ENCODE measurements at places on chromosomes 13 and 19.

DNA sequence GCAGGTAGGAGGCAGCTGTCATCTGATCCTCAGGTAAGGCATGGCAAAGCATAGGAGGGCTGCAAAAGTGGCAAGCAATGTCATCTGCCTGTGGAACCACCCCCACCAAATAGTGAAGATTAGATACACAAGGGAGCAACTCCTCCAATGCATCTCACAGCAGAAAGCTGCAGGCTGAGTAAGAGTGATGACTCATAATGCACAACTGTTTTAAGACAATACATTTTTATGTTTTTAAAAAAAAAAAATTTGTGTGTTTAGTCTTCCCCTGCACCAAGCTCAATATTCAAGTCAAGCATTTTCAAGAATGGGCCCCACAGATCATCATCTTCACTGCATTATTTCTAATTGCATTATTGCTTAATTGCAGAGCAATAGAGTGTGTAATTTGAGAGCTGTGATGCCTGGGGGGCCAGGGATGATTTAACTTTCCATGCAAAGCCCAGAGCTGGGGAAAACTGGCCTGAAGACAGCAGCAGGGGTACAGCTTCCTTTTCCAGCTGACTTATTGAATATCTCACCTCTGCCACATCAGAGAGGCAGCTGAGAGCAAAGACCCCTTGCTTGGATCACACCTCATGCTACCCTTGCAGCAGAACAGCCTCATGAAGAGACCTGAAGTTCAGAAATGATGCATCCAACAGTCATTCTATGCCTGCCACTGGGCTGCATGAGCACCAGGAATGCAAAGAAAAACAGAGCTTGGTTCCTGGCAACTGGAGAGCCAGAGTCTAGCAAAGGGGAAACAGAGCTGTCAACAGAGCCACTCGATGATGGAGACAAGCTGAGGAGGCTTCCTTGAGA is 22.7 kb upstream of the POP4 start:
- no peak for DNase-seq

- DNase-seq = peak; percentile 95
Observed at GRCh38 chr19:14536926-14537692, 7.7 kb downstream of the TECR start.

DNA sequence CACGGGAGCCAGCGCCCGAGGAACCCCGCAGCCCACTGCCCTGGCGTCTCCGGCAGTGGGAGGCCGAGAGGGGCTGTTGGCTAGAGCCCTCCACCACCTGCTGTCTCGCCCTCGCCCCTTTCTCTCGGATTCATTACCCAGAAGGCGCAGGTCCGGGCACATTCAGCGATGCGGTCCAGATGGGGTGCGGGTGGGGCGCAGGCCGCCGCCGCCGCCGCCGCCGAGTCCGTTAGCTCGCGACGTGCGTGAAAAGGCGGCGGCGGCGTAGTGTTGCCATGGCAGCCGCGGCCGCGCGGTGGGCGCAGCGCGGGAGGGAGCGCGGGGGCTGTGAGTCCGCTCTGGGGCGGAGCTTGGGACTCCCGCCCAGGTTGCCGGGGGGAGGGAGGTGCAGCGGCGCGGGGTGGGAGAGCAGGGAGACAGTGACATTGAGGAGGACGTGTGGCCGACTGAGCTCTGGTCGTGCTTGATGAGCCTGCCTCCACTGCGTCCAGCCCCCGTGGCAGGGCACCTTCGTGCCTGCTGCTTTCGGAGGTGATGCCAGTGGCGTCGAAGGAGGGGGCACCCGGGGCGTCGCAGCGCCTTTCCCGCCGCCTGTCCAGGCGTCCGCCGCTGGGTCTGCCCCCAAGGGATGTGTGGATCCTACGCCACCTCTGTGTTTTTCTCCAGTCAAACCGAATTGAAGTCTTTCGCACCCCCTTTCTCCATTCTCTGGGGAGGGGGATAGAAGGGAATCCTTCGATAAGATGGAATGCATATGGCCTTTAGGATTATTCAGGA is at the start of gene KATNAL1:
KATNAL1 (minus strand) TSS at position 358 of the 777 bp plus-strand sequence. CDS start 23,774 bp downstream, outside the sequence.
- peak; percentile 86 for DNase-seq

- DNase-seq = no peak
Observed at GRCh38 chr13:83829810-83830209, 52.5 kb downstream of the SLITRK1 start.

DNA sequence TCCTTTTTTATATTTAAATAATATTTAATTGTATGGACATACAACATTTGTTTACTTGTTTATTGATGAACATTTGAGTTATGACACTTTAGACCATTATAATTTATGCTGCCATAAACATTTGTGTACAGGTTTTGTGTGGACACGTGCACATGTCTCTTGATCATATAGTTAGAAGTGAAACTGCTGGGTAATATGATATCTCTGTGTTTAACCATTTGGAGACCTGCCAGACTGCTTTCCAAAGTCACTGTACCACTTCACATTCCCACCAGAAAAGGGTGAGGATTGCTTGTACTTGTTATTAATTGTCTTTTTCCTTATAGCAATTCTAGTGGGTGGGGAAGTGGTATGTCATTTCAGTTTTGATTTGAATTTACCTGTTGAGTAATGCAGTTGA is 145.6 kb upstream of the KLHL1 start:
- DNase-seq = no peak

- DNase-seq = no peak
Observed at GRCh38 chr19:28864577-28865042, 348.3 kb downstream of the UQCRFS1 start.

GRCh38 chr19:42468273-42468796 is 25.6 kb upstream of the CXCL17 start:
- DNase-seq = no peak

- DNase-seq = peak; percentile 63
Observed at GRCh38 chr19:8484331-8484894, 18.0 kb downstream of the PRAM1 start.

GRCh38 chr13:109738298-109738746 is 48.1 kb downstream of the IRS2 start:
- no peak for DNase-seq

DNA sequence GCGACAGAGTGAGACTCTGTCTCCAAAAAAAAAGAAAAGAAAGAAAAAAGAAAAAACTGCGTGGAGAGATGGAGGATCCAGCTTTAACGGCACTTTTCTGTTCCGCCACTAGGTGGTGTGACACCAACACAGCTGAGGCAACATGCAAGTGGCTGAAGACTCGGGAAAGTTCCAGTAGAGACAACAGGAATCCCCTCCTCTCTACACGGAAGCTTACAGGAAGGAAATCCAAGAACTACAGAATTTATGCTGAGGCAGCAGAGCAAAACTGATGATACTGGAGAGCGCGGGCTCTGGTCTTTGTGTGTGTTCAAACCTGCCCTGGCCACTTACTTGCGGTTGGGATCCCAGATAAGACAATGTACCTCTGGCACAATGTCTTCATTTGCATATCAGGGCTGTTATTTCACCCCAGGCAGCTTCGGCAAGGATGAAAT is 9.9 kb downstream of the RANBP3 start:
- DNase-seq = peak; percentile 80

- no peak for DNase-seq
Observed at GRCh38 chr19:4772566-4772965, 19.0 kb upstream of the FEM1A start.

GRCh38 chr19:7751157-7751783 is 3.9 kb upstream of the CD209 start:
- DNase-seq = no peak

All from hematopoietic multipotent progenitor cell treated with erythropoietin and hydrocortisone succinate and interleukin-3 and kit ligand, for 8 days (in vitro differentiated cells).